ENCODE measurements at places on chromosomes 3 and 15. TPM values are rescaled to one million over a fixed set of nuclear protein-coding genes. Genes with fewer than 3 reads are reported as not detected.

Gene PPARG
- total RNA-seq, result 0.88 TPM

Gene TMEM207
- total RNA-seq, result not detected

Gene RUBCN
- 23.4 TPM for total RNA-seq

Gene TM4SF18
- total RNA-seq, result not detected
